ENCODE measurements at places on chromosomes 11 and 22.
A peak's percentile ranks its signal among the peaks of the same experiment; 100 is the strongest.

DNA sequence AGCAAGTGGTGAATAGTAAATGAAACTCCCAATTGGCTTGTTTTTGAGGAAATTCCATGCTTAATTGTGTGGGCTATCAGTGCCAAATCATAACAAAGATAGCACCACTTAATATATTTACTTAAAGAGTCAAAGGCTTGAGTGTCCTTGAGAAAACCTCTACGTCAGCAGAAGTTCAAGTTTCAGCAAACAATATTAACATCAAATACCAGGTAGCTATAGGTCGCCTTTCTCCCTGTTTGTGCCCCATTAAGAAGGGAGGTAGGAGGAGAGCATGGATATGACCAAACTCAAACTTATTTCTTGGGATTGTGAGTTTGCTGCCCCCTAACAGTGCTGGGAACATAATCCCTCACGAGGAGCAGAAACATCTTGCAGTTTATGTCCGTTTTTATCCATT lies 105.6 kb upstream of the SYN3 start:
- no peak for DNase-seq

GRCh38 chr22:30459181-30460052 lies 12.4 kb downstream of the SEC14L3 start:
- DNase-seq, result no peak

DNA sequence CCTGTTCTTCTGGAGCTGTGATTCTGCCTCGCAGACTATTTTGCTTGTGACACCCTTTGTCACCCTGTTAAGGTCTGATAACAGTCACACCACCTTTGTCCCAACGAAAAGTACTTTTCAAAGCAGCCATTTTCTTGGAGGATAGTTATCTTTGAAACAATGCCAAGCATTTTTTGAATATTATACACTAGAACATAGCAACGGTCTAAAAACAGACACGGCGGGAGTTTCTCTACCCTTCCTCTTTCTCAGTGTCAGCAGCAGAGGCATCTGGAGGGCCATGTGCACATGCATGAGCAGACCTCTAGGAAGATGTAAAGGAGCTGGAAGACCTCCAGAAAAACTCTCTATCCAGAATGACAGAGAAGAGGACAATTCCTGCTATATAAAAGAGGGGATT lies 86.5 kb downstream of the TRPC6 start:
- DNase-seq, result no peak

DNA sequence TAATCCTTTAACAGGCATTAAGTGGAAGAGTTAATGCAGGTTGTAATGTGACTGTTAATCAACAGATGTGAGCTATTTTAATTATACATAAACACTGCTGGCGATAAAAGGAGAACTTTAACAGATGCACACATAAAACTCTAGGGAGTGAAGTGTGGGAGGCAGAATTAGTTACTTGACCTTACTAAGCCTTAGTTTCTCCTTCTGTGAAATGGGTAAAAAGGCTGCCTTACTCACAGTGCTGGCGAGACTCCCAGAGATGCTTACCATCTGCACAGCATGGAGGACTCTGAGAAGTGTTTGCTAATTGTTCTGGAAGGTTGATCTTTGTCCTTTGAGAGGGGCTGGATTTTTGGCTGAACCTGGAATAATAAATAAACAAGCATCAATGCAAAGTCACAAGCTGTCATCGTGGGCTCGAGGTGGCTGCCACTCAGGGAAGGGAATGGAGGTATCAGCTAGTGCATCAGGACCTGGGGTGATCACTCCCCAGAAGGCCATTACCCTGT lies 58.6 kb upstream of the MPEG1 start:
- no peak for DNase-seq

DNA sequence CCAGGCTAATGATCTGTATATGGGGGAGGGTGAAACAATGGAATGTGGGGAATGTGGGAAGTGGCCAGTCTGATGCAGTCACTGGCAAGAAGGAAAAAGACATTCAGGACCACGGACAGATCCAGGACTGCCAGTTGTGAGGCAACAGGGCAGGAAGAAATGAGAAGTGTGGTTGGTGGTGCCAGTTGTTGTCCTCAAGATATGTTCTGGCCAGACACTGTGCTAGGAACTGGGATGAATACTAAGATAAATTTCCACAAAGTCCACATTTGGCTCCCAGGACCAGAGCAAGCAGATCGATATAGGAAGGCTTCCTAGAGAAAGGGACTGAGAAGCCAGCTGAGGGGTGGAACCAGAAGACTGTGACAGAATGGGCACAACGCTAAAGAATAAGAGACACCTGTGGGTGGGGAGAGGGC lies 6.8 kb upstream of the TPBGL start:
- no peak for DNase-seq

DNA sequence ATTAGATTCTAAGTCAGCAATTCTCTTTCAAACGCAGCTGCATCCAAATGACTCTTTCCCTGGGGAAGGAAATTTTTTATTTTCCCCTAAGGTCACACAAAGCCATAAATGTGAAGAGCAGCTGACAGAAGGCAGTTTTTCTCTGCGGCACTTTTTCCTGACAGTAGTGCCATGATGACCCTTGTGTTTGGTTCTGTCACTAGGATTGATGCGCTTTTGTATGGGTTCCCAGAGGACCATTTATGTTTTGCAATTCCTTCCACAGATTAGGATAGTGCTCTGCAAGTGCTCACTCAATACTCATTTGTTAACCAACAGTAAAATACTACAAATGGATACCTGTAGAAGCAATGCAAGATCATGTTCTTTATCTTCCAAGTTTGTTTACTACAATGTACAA lies 359.6 kb upstream of the CTSC start:
- DNase-seq, result no peak

GRCh38 chr11:57421066-57421465 lies 5.9 kb downstream of the SLC43A3 start:
- no peak for DNase-seq

GRCh38 chr11:125402435-125402834 lies 93.6 kb downstream of the FEZ1 start:
- DNase-seq, result no peak

DNA sequence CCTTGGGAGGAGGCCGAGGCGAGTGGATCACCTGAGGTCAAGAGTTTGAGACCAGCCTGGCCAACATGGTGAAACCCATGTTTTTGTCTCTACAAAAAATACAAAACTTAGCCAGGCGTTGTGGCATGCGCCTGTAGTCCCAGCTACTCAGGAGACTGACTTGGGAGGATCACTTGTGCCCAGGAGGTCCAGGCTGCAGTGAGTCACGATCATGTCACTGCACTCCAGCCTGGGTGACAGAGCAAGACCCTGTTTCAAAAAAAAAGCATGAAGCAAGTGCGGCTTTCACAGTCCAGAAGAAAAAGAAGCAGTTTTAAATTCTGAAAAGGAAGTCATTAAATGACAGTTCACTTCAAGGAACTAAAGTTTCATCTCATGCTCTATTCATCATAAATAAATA lies 7.1 kb upstream of the LTO1 start:
- no peak for DNase-seq

DNA sequence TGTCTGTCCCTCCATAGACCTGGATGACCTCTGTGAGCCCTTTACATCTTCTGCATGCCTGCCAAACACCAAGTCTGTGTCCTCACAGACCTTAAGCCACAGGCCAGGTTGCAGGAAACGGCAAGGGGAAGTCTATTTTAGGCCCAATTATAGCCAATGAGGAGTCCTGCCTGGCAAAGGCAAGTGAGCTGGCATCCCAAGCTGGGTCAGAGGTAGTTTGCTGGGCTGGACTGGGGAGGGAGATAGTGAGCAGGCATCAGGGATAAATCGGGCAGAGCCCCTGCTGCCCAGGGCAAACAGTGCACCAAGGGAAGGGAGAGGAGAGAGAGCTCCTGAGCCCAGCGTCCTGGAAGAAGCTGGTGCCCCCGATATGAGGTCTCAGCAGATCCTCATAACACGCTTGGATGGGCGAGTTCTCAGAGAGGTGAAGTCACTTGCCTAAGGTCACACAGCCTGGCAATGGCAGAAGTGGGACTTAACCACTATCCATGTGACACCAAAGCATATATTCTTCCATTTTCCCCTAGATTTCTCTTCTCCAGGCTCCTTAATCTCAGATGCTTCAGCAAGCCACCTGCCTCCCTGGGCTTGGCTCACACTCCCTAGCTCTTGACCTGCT lies 3.7 kb upstream of the RELT start:
- no peak for DNase-seq

- DNase-seq, result no peak
These were observed 80.2 kb downstream of the PLEKHA7 start for GRCh38 chr11:16933756-16934603.

DNA sequence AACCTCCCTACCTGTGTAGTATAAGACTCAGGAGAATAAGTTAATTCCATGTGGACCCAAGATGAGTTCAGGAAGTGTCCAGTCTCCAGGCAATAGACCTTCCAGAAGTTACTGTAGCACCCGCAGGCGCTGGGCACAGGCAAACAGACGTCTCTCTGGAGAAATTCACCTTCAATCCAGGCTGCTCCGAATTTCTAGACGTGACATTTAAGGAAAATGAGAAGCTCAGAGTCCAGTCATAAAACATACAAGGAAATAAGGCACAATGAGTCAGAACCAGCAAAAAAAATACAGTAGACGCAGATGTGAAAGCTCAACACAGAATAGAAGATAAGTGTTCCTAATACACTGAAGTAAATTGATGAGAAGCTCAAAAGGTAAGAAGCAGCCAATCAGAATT lies 14.2 kb downstream of the NADSYN1 start:
- DNase-seq, result no peak

DNA sequence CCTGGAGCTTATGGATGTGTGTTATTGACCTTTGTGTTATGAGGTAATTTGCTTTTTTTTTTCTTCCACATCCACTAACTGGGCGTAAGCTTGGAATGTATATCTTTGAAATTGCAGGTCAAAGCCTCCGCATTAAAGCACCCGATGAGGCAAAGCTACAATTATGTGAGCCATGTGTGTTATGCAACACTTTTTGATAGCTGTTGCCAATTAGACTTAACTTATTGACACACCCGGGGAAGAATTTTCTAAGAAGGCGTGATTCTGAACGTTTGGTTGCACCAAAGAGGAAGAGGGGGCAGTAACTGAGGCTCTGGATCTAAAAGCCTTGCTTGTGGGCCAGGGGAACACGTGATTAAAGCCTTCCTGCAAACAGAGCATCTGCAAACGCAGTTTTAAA lies 610 bp upstream of the TEX12 start:
- DNase-seq, result no peak

DNA sequence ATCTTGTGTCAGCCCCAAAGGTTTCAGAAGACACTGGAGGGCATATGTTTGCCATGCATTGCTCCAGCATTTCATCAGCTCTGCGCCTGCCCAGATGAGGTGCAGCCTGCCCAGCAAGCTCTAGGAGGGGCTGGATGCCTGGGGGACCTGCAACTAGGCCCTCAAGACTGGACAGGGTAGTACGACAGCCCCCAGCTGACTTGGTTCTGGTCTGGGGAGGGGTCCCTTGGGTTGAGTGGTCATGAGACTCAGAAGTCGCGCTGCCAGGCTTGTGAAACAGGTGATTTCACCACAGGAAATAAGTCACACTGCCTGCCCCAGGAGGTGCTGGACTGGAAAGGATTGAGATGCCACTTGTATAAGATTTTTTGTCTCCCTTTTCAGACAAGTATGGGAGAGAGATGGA lies 23.4 kb downstream of the TPBGL start:
- no peak for DNase-seq

DNA sequence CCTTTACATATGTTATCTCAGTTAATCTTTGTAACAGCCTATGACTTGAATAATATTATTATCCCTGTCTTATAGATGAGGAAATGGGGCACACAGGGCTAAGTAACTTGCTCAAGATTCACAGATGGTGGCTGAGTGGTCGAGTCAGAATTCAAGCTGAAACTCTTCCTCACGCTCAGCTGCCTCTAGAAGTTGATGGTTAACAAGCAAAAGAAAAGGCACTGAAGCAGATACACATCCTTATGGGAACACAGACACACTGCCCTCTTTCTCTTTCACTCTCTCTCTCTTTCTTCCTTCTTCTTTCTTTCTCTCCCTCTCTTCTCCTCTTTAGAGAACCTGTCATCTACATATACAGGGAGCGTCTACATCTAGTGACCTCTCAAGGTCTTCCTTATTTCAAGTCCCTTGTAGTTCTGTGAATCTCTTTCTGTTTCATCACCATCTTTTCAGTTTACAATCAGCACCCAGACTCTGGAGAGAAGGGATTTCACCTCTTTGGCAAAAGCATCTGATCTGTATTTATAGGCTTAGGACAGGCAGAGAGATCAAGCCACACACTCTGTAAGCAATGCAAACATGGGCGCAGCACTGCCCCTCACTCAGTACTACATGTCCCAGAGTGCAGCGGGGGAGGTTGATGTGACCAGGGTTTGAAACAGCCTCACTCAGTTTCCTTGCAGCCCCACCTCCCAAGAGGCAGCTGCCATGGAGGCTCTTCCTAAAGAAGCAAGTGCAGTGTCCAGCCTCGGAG lies 75.7 kb downstream of the GRAMD1B start:
- no peak for DNase-seq

DNA sequence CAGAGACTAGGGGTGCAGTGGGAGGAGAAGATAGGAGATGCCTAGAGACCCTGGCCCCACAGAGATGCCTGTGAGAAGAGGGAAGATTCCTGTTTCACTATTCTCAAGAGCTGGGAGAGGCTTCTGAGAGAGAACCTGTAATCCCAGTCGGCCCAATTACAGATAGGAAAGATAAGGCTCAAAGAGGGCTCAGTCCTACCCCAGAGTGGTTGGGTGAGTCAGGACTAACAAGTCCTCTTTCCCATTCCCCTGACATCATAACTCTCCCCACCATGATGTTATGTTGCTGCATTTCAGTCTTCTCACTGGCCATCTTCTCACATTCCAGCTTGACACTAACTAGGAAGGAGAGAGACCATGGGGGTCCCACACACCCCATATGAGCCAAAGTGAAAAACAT lies 17.9 kb downstream of the ARHGEF12 start:
- DNase-seq, result no peak

GRCh38 chr22:20238536-20238900 lies 29.6 kb downstream of the RTN4R start:
- DNase-seq, result peak; percentile 27

DNA sequence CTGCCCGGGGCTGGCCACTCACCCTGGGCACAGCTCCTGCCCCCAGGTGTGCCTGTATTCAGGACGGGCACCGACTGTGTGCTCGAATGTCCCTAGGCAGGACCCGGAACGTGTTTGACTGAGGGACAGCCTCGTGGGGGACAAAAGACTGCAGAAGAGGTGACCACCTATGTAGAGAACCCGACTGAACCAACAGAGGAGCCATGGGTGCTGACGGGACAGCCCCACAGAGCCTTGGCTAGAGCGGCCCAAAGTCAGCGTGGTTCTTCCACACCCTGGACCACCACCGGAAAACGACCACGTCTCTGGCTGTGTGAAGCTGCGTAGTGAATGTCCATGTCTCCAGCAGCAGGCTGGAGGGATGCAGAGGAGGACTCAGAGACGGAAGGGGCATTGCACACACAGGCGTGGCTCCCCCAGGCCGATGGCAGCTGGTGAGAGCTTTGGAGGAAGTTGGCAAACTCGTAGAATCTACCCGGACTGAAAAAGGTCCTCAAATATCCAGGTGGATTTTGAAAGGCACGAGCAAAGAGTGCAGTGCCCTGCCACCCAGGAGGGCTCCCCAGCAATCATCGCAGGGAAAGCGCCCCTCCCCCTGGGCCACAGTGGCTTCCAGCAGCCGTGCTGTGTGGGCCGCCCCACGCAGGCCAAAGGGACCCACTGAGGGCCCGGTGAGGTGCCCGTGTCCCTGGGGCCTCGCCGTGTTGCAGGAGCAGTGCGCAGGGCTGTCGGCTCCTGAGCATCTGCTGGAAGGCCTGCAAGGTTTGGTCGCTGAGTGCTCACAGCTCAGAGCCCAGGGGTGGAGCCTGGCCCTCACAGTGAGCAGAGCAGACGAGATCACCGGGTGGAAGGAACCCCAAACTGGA lies 17.5 kb upstream of the MUC5B start:
- no peak for DNase-seq
